Dermis lymphatic vessel endothelial cell (primary cell): ENCODE measurements at places on chromosomes 5 and 9. TPM values are rescaled to one million over a fixed set of nuclear protein-coding genes. Genes with fewer than 3 reads are reported as not detected.

HNRNPAB gene
- 46.8 and 47.7 TPM in 2 replicates for total RNA-seq

ATP6V0E1 gene
- 301 and 538 TPM in 2 replicates for total RNA-seq

ADAMTSL2 gene
- 0.09 and 0.11 TPM in 2 replicates for total RNA-seq

TRAF1 gene
- 0.43 and 0.65 TPM in 2 replicates for total RNA-seq

IFNB1 gene
- total RNA-seq: not detected in 2 replicates

MIER3 gene
- 15.3 and 18.7 TPM in 2 replicates for total RNA-seq

CD180 gene
- under 0.01 TPM in 2 replicates for total RNA-seq

SEC24A gene
- 13.2 and 13.6 TPM in 2 replicates for total RNA-seq

AJM1 gene
- total RNA-seq: 0.60 and 0.65 TPM in 2 replicates

ENTPD2 gene
- total RNA-seq: not detected in 2 replicates

ODF2 gene
- 22.6 and 33.2 TPM in 2 replicates for total RNA-seq
